Right lung (tissue), 10 donors: ENCODE measurements at places on chromosomes 4 and X.

- no peak for DNase-seq
Observed at GRCh38 chr4:107693132-107693531, 26.9 kb downstream of the PAPSS1 start.

GRCh38 chrX:154096140-154097002 lies 1.1 kb downstream of the MECP2 start:
- DNase-seq, result no peak

DNA sequence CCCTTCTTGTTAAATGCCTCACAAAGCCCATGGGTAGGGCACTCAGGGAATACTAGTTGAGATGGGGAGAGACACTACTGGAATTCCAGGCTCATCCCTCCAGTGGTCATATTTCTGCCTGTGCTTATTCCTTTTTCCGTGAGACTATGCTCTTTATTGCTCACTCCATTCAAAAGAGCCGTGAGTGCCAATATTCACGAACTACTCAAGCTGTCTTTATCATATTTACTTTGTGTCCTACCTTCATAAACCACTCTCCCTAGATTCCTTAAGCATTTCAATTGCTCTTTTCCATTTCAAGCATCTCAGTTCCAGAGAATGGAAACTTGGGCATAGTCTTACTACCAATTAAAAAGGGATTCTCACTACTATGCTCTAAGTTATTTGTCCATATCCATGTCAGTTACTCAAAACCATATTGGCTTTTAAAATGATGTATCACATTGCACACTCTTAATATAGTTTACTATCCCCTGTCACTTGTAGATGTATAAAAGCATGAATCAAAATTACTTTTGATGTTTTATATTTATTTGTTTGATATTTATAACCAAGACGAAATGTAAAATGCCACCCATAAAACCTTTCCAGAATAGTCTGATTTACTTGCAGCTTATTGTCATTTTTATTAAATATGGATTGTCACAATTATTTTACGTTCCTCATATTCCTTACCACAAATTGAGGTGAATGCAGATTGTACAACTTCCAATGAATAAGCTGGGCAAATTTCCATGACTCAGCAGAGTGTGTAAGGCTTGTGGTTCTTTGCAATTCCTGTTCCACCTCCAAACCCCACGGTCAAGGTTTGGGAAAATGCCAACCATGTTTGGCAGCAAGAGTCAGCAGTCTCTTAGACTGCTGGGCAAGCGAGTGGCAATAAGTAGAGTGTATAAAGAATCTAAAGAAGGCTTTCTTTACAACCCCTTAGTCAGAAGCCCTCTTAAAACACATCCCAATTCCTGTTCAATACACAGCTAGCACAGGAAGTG lies 24.4 kb downstream of the ENOX2 start:
- DNase-seq, result no peak

DNA sequence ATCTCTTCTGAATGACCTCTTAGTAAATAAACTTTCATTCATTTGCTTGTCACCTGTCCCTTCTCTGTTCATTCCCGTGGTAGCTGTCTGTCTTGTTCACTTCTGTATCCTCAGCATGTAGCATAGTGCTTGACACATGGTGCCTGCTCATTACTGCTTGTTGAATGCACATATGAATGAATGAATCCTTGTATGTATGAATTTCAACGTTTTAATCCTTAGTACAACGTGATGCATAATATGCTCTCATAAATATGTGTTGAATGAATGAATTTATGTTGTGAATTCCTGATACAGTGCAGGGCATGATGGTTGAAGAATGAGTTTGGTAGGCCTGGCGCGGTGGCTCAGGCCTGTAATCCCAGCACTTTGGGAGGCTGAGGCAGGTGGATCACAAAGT lies 3.0 kb downstream of the TLR10 start:
- no peak for DNase-seq

- DNase-seq, result no peak
Observed at GRCh38 chr4:115655626-115656025, 542.2 kb upstream of the NDST4 start.

GRCh38 chrX:108199691-108200090 lies 108.1 kb downstream of the ATG4A start:
- peak; percentile 19 for DNase-seq

- no peak for DNase-seq
Observed at GRCh38 chrX:56932106-56932505, 63.2 kb downstream of the SPIN3 start.

GRCh38 chr4:10106421-10107039 lies 10.1 kb downstream of the WDR1 start:
- DNase-seq, result no peak

DNA sequence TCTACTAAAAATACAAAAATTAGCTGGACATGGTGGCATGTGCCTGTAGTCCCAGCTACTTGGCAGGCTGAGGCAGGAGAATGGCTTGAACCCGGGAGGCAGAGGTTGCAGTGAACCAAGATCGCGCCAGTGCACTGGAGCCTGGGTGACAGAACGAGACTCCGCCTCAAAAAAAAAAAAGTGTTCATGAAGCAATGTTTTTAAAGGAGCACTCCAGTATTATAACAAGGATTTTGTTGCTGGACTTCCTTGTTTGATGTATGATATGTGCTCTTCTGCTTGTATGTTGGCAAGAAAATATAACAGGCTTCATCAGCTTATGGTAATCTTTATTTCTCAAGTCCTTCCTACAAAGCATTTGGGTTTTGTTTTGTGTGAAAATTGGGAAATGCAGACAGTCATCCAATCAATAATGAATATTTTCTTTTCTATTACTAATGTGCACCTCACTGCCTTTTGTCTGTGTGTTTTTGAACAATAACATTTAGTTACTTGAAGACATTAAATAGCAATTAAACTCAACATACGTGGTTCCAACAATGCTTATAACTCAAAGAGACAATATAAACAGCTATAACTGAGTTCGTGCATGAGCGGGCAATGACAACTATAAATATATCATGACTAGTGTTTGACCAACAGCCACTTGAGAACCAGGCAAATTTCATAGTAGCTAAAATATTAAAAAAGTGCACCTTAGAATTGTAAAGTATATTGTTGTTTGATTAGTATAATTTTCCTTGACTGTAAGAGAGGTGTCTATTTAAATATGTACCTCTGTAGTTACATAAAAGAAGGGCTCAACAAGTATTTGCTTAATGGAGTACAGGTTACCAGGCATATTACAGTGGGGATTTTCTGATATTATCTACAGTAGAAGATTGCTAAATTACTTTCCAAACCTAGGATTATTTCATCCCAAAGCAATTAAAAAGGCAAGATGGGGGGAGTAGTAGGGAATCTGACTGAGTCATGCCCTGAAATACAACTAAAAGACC lies 210.7 kb downstream of the PPP3CA start:
- DNase-seq, result no peak

- no peak for DNase-seq
Observed at GRCh38 chrX:13373027-13373426, 53.2 kb upstream of the ATXN3L start.

GRCh38 chr4:172813359-172813923 lies 355.2 kb upstream of the GALNT7 start:
- no peak for DNase-seq

DNA sequence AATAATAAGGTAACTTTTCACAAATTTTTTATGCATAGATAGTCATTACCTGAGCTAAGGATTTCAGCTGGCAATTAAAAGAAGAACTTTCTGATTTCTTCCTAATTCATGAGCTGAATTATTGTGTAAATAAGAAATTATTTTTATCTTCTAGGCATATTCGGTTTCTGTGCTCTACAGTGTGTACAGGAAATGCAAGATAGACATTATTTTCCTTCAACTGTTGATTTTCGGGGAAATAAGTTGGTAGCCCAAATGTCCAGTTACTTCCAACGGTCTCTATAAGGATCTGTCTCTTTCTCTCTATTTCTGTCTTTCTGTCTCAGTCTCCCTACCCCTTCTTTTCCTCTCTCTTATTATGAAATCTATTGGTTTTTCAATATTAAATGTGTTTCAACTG lies 137.3 kb upstream of the CLNK start:
- DNase-seq, result no peak

- DNase-seq, result no peak
Observed at GRCh38 chr4:121977251-121978171, 25.7 kb upstream of the TRPC3 start.

DNA sequence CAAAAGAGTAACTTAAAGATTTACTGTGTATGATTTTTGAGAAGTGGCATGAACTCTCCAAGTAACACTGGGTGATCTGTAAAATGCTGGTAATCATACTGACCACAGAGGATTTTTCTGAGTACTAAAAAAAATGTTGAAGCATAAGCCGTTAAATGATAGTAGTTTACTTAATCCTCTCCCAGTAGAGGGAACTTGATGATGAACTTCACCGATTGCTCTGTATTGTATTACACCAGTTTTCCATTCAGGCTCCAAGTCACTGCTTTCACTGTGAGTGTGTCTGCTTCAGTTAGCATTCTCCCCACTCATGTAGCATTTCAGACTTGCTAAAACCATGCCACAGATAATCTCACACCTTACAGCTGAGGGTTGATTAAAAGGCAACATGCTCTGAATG lies 294.1 kb downstream of the GBA3 start:
- DNase-seq, result no peak

DNA sequence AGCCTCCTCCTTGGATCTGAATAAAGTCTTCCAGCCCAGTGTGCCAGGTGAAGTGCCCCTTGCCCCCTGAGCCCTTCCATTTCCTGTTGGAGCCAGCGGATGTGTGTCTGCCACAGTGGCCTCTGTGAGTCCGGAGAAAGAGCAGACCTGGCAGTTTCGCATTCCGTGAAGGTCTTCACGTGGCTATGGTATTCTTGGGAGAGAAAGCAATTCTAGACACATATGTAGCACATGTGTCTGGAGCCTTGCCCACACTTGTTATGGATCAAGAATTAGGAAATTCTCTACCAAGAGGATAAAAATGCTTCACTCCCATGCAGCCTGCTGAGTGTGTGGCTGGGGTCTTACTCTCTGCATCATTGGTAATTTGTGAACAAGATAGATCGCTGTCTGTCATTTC lies 130.9 kb downstream of the REPS2 start:
- DNase-seq, result no peak
